M059J (cell line): ENCODE measurements at places on chromosomes 1 and 21. TPM values are rescaled to one million over a fixed set of nuclear protein-coding genes. Genes with fewer than 3 reads are reported as not detected.

Gene FAM20B
- 27.9 and 43.0 TPM in 2 replicates for total RNA-seq

Gene ANGPTL3
- not detected in 2 replicates for total RNA-seq

Gene DPH2
- 28.1 and 33.9 TPM in 2 replicates for total RNA-seq

Gene ADCY10
- total RNA-seq = 0.15 TPM in 1 of 2 replicates, not detected in the other

Gene NCMAP
- not detected in 2 replicates for total RNA-seq

Gene LIN28A
- total RNA-seq = not detected in 2 replicates

Gene CFAP74
- not detected in 2 replicates for total RNA-seq

Gene SUSD4
- 2.2 and 4.6 TPM in 2 replicates for total RNA-seq

Gene CCDC185
- not detected in 2 replicates for total RNA-seq

Gene BRDT
- not detected in 2 replicates for total RNA-seq

Gene TMEM82
- not detected in 2 replicates for total RNA-seq

Gene PDPN
- 2.0 and 4.1 TPM in 2 replicates for total RNA-seq

Gene CYP4X1
- total RNA-seq = not detected in 2 replicates

Gene DPT
- total RNA-seq = not detected in 2 replicates

Gene ATAD3C
- not detected in 2 replicates for total RNA-seq

Gene GPR25
- total RNA-seq = not detected in 2 replicates

Gene PHLDA3
- 7.6 and 17.3 TPM in 2 replicates for total RNA-seq

Gene SPRR2A
- total RNA-seq = not detected in 2 replicates

Gene CFAP141
- not detected in 2 replicates for total RNA-seq

Gene LCE1A
- not detected in 2 replicates for total RNA-seq

Gene CPLANE2
- 1.6 and 6.5 TPM in 2 replicates for total RNA-seq

Gene OPTC
- total RNA-seq = not detected in 2 replicates

Gene ZBED6
- total RNA-seq = 6.4 and 7.4 TPM in 2 replicates

Gene SYNJ1
- 11.2 and 16.7 TPM in 2 replicates for total RNA-seq

Gene ZNF695
- 2.5 and 8.9 TPM in 2 replicates for total RNA-seq

Gene AIM2
- 1.7 TPM in 1 of 2 replicates, not detected in the other for total RNA-seq

Gene KLHDC8A
- not detected in 2 replicates for total RNA-seq

Gene SPATA46
- total RNA-seq = not detected in 2 replicates

Gene FCGR3A
- not detected in 2 replicates for total RNA-seq

Gene SLAMF6
- total RNA-seq = not detected in 2 replicates

Gene ALX3
- total RNA-seq = not detected in 2 replicates

Gene LRRIQ3
- total RNA-seq = 0.37 and 2.7 TPM in 2 replicates

Gene SPATA45
- 1.8 TPM in 1 of 2 replicates, not detected in the other for total RNA-seq

Gene EDN2
- not detected in 2 replicates for total RNA-seq

Gene C1orf94
- total RNA-seq = 3.7 and 4.0 TPM in 2 replicates

Gene GPN2
- 9.5 and 15.7 TPM in 2 replicates for total RNA-seq

Gene SDC3
- 17.1 and 49.2 TPM in 2 replicates for total RNA-seq

Gene SWT1
- 1.1 and 1.9 TPM in 2 replicates for total RNA-seq

Gene RNU1-3
- not detected in 2 replicates for total RNA-seq

Gene ANKRD35
- total RNA-seq = 0.12 and 0.25 TPM in 2 replicates

Gene ATP6V1G3
- total RNA-seq = 0.84 TPM in 1 of 2 replicates, not detected in the other

Gene SPRR3
- total RNA-seq = not detected in 2 replicates

Gene BSND
- not detected in 2 replicates for total RNA-seq

Gene CDC20
- 273 and 274 TPM in 2 replicates for total RNA-seq

Gene NKAIN1
- total RNA-seq = 0.12 and 2.8 TPM in 2 replicates

Gene LYPD8
- total RNA-seq = 0.84 and 3.8 TPM in 2 replicates
